Activated CD8-positive, alpha-beta memory T cell treated with anti-CD3 and anti-CD28 coated beads, Interleukin-2, amount 50 U/mL, for 48 hours (primary cell): ENCODE measurements at places on chromosomes 1 and 21.

GRCh38 chr1:24109686-24110475, 2.1 kb downstream of the MYOM3 start:
- no peak for DNase-seq

GRCh38 chr1:8426996-8427395, 109.1 kb downstream of the SLC45A1 start:
- no peak for DNase-seq

DNA sequence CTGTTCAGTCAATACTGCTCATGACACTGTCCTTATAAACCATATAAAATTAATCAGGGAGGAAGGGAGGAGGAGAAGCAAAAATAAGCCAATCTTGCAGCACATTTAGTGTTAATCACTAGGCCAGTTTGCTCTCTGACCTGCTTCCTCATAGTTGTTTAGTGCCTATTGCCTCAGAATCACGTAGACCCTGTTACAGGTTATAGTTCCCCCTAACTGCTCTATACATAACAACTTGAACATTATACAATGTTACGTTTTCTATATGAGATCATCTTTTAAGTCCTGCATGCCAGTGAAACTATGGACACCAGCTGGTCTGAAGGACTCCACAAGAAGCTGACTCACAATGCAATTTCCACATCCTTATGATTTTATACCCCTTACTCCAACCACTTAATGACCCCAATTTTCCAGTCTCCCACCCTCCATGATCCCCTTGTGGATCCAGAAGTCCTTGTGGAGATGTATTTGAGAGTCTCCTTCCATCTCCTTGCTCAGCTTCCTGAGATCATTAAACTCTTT, 34.9 kb upstream of the TACSTD2 start:
- no peak for DNase-seq

GRCh38 chr1:96878640-96879039, 157.1 kb downstream of the PTBP2 start:
- DNase-seq, result no peak

GRCh38 chr1:115767403-115767802, 1.1 kb downstream of the CASQ2 start:
- no peak for DNase-seq

DNA sequence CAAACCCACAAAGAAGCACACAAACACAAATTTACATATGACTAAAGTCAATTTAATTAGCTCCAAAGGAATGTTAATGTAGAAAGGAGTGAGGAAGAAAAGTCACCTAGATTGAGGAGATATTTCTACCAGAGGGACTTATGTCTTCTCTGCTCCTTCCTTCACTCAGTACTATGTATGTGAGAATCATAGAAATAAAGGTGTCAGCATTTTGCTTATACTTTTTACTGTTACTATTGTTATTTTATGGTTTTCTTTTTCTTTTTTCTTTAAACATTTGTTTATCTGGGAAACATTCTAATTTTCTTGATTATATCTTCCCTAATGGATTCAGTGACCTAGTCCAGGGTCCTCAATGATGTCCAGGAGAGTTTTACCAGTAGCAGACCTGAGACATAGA, 511.9 kb upstream of the NCAM2 start:
- no peak for DNase-seq

- DNase-seq, result no peak
Observed at GRCh38 chr21:31711745-31712285, 20.1 kb downstream of the SCAF4 start.

- peak; percentile 82 for DNase-seq
Observed at GRCh38 chr1:115112496-115113375, 23.4 kb upstream of the TSPAN2 start.

DNA sequence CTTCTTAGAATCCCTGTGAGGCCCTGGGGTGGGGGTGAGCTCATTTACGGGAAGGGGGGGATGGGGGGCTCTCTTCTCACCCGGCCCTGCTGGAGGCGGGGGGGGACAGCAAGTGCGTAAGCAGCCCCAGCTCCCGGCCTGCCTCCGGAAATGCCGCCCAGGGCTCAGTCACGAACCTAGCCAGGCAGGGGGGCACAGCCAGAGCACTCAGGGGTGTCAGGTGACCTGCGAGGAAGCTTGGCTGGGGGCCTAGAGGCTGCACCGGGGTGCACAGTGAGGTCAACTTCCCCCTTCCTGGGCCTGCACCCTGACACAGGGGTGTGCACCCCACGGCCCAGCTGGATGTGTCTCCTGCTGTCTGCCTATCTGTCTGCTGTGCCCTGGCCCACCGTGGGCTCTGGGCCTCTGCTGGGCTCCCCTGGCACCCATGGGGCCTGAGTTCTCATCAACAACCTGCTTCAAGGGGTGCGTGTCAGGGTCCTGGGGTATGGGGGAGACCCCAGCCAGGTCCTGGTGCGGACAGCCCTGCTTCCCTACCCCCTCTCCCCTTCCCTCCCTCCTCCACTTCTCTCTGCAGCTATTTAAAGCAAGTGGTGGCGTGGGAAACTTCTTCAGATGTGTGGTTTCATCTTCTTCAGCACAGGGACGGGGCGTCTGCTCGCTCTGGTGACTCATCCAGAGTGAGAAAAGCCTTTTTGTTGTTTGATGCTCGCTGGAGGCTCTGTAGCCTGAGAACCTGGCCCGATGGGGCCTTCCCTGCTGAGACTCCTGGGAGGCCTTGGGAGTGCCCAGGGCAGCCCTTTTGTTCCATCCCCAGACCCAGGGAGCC, 92.5 kb upstream of the RUNX3 start:
- DNase-seq, result peak; percentile 95

DNA sequence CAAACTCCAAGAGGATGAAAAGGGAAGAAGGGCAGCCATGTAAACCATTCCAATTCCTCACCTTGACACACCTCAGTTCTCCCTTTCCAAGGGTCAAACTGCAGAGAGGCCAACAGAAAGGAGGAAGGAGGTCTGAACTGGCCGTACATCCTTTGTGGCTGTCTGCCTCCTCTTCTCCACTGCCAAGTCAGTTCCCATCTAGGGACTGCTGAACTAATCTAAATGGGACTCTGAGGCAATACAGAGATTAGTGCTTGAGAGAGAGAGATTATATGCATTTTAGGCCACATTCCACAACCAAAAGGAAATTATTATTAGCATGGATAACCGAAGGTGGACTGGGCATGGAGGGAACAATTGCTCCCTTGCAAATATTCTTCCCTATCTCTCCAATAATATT, 2.7 kb downstream of the ARHGEF11 start:
- no peak for DNase-seq

GRCh38 chr1:7541629-7542028, 229.5 kb upstream of the VAMP3 start:
- no peak for DNase-seq

DNA sequence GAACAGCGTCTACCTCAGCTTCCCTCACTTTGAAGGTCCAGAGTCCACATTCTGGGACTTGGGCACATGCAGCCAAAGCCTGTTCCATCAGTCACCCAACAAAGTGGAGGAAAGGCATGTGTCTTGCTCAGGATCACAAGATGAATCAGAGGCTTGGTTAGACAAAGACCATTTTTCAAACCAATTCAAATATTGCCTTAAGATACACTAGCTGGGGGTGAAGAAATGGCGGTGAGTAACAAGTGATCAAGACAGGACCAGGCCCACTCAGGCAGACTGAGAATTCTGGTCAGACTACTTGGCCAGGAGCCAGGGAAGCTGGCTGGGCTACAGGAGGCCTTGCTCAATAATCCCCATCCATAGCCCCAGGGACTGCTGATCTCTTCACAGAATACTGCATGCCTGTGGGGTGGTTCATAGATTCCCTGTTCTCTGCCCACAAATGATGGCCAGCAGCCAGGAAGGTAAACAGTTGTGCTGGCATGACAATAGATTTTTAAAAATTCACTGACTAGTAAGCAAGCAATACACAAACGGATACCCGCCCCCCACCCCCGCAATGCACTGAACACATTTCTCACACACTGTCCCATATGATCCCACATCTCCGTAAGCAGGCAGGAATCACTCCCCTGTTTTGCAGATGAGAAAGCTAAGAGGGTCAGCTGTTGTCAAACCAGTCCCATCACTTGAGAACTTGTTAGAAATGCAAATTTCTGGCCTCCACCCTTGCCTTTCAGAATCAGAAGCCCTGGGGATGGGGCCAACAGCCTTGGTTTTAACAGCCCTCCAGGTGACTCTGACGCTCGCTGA, 27.2 kb downstream of the ERI3 start:
- no peak for DNase-seq

DNA sequence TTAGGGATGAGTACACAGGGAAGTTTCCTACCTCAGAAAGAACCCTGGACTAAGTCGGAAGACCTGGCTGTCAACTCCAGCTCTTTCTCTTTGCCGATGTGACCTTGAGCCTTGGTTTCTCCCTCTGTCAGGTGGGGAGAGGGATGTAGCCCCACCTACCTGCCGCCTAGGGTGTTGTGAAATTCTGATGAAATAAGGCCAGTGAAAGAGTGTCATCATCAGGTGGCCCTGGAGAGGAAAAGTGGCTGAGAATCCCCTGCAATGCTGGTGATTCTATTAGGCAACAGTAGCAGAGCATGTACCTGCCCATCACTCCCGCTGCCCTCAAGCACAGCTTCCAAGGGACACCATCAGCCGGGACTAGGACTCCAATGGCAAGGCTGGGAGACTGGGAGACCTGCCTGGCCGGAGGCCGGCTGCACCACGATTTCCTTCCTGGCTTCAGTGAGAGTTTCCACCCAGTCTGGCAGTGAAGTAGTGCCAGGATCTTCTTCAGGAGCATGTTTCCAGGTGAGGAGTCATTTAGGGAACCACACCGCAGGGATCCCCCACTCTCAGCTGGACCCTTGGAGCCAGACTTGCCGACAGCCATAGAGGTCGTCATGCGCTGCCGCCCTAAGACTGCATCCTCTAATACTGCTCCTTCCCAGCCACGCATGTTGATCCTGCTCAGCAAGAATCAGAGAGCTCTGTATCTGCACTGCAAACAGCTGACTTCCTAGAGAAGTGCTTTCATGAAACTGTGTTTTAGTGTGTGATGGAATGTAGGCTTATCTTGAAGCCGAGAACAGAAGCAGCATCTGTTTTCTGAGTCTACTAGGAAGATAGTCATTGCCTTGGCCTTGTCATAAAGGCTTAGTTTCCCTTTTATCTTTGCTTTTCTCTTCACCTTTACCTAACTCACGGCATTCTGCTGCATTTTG, 88.0 kb upstream of the F3 start:
- DNase-seq, result no peak

GRCh38 chr1:44049839-44050238, 18.6 kb upstream of the SLC6A9 start:
- DNase-seq, result no peak

- DNase-seq, result no peak
Observed at GRCh38 chr1:59731591-59731990, 83.2 kb upstream of the HOOK1 start.

GRCh38 chr1:72938408-72938807, 656.1 kb upstream of the NEGR1 start:
- DNase-seq, result no peak

- no peak for DNase-seq
Observed at GRCh38 chr1:159786966-159787365, 6.2 kb downstream of the DUSP23 start.

GRCh38 chr1:63557365-63557987, 34.2 kb downstream of the EFCAB7 start:
- no peak for DNase-seq

- DNase-seq, result no peak
Observed at GRCh38 chr1:110555807-110556470, 37.0 kb upstream of the KCNA10 start.

GRCh38 chr1:55039342-55040082, at the start of gene PCSK9:
Gene PCSK9, plus strand, starts transcription at chr1:55039548. Its CDS starts 290 bp downstream, at chr1:55039838.
- DNase-seq, result no peak

GRCh38 chr1:177770096-177770495, 199.8 kb downstream of the SEC16B start:
- no peak for DNase-seq

GRCh38 chr1:54008876-54009275, 9.1 kb downstream of the LDLRAD1 start:
- DNase-seq, result no peak

- no peak for DNase-seq
Observed at GRCh38 chr1:159180516-159180915, 9.1 kb downstream of the CADM3 start.

- no peak for DNase-seq
Observed at GRCh38 chr1:154983776-154984466, 777 bp downstream of the FLAD1 start.

DNA sequence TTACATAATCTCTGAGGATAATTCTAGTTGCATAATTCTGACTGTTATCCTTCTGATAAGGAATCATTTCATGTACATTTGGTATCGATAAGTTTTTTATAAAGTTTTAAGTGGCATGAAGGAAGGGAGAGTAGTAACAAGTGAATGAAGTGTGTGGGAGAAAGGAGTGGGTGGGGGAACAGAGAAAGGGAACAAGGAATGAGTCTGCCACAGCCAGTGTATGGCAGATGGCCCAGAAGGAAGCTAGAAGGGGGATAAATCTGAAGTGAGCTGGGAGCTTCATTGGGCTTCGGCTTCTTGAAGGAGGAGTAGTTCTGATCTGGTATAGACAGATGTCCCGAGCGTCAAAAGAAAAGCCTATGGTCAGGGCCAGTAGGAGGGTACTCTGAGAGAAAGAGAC, 18.6 kb downstream of the ZBTB40 start:
- DNase-seq, result no peak

GRCh38 chr21:39178421-39178820, 4.8 kb downstream of the PSMG1 start:
- DNase-seq, result no peak

DNA sequence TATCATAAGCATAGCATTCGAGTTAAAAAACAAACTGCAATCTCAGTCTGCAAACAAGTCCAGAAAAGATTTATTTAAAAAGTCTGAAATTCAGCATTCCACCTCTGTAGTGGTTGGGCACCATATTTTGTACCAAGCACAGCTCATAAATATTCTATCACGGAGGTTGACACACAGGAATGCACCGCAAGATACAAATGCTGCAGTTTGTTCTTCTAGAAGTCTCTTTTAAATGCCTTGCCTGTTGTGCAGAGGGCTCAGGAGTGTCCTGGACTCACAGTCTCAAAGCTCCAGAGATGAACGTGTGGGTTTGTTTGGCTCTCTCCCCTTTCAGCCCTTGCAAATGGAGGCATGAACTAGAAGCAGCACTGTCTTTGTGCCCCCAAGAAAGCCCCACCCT, 212.4 kb upstream of the USP24 start:
- DNase-seq, result no peak

GRCh38 chr1:77416692-77417450, 135.1 kb downstream of the AK5 start:
- no peak for DNase-seq
